NCI-H1048 (cell line): ENCODE measurements at places on chromosomes 5 and 9.

- no peak for DNase-seq
These were observed 235.6 kb upstream of the TUSC1 start for GRCh38 chr9:25913806-25914205.

DNA sequence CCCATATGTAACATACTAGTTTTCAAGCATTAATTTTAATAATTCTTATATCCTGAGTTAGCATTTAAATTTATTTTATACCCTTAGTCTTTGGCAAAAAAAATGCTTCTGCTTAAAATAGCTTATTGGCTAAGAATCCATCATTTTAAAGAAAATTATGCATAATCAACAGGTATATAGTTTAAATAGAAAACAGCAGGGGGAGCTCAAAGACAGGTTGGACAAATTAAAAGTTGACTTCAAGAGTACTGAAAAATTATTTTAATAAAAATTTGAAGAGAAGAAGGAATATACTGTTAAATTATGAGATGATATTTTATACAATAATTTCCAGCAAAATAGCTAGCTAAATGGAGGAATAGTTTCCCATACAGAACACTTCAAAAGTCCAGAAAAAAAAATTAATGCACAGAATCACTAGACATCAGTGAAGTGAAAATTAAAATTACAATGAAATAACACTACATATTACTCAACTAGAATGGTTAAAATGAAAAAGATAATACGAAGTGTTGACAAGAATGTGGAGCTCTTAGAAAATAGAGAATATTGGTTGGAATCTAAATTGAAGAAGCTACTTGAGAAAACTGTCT, 387.1 kb downstream of the PDE4D start:
- DNase-seq: no peak

DNA sequence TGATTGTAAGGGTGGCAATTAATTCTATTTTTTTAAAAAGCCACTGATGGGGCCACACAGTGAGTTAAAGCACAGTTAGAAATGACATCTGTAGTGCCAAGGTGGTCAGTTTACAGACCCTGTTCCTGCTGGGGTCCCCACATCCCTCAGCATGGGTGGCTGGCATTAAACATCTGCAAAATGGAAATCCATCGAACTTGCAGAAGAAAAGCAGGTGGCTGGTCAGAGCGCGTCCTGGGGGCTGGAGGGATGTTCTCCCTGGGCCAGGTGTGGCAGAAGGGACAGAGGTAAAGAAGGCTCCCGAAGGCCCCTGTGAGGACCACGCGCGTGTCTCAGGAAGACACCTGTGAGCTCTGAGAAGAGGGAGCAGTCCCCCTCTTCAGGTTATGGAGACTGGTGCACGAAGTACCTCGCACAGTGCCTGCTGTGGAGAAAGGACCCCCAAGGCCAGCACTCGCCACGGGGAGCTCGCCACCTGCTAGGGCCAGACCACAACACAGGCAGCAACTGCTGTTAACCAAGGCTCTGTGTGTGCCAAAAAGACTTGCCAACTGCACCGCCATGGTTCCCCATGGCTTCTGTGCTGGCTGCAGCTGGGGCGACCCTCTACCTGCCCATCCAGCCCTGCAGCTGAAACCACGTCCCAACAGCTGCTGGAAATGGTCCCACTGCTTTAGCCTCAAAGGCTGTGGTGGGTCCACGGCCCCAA, 65.2 kb downstream of the RASGEF1C start:
- DNase-seq: no peak

- no peak for DNase-seq
These were observed 284.5 kb downstream of the SH3GL2 start for GRCh38 chr9:17863213-17863883.

- DNase-seq: no peak
These were observed 36.5 kb upstream of the ANKDD1B start for GRCh38 chr5:75574791-75575190.

GRCh38 chr5:175471628-175472027, 6.7 kb upstream of the SFXN1 start:
- DNase-seq: no peak
